ENCODE measurements at places on chromosomes 12 and 14.

- no peaks in the 10 kb centered on the region for H3K4me1 ChIP-seq
- no peak for DNase-seq
- no peaks in the 10 kb centered on the region for H3K36me3 ChIP-seq
- H3K27ac ChIP-seq: no peak overlapping the region
- no peak overlapping the region for H3K4me3 ChIP-seq
These were observed 329.4 kb upstream of the TBX3 start for GRCh38 chr12:115013236-115013981.

DNA sequence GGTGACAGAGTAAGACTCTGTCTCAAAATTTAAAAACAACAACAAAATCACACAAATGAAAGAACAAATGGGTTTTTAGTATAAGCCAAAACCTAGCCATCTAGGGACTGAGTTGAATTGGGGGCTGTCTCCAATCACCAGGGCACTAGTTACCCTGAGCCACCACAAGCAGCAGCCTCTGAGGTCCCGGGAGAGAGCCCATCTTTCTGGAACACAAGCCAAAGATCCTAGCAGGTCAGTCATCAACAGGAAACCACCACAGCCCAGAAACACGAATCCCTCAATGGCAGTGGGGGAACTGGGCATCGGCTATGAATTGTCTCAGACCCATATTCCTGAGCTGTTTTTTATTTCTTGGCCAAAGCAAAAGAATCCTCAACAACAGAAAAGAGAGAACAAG lies 75.3 kb downstream of the KDM2B start:
- no peak for DNase-seq
- no peak overlapping the region for H3K27ac ChIP-seq
- no peak overlapping the region for H3K4me3 ChIP-seq
- H3K36me3 ChIP-seq: peaks cover 38% of the 10 kb centered on the region
- no peaks in the 10 kb centered on the region for H3K27me3 ChIP-seq

DNA sequence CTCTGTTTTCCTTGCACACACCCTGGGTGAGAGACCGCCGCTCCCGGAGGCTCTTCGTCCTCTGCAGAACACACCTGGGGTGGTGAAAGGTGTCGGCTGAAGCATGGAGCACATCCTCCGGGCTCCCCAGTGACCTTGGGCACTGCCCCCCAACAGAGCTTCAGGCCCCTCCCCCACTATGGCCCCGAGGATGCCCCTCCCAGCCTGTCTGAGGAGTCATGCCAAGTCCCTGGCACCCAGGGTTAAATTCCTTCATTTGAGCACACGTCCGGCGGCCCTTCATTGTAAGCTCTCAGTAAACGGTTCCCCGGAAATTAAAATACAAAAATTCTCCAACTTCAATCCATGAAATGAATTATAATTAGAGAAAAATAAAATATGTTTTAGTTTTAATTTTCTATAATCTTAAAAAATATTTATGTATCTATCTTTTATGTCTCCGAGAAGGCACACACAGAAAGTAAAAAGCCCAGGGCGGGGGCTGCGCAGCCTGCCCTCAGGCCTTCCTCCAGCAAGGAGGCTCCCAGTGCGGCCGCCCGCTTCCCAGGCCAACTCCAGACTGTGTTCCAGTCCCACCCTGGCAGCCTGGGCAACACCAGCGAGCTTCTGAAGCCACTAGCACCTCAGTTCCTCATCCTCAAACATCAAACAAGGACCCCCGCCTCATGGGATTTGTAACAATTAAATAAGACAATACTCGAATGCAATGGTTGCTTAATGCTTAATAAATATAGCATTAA lies 63.5 kb downstream of the TMEM132D start:
- DNase-seq: no peak
- H3K36me3 ChIP-seq: no peaks in the 10 kb centered on the region
- H3K27me3 ChIP-seq: no peaks in the 10 kb centered on the region
- no peak overlapping the region for H3K4me3 ChIP-seq
- H3K27ac ChIP-seq: no peak overlapping the region

GRCh38 chr12:132608231-132609171 lies 1.9 kb downstream of the LRCOL1 start:
- H3K36me3 ChIP-seq: no peaks in the 10 kb centered on the region
- no peaks in the 10 kb centered on the region for H3K4me1 ChIP-seq
- H3K4me3 ChIP-seq: no peak overlapping the region
- no peaks in the 10 kb centered on the region for H3K27me3 ChIP-seq
- no peak for DNase-seq
- H3K27ac ChIP-seq: no peak overlapping the region

GRCh38 chr12:121657305-121658008 lies 12.0 kb downstream of the MORN3 start:
- H3K27me3 ChIP-seq: no peaks in the 10 kb centered on the region
- H3K36me3 ChIP-seq: no peaks in the 10 kb centered on the region
- DNase-seq: no peak
- H3K4me3 ChIP-seq: no peak overlapping the region
